MCF 10A (cell line): ENCODE measurements at places on chromosomes 4 and X.

- no peak for DNase-seq
These were observed 73.7 kb upstream of the STIM2 start for GRCh38 chr4:26786916-26787315.

GRCh38 chrX:6228720-6229119, at the start of gene NLGN4X:
Gene NLGN4X (minus strand): TSS chrX:6228867. CDS start chrX:6151466, 77,401 bp downstream.
- no peak for DNase-seq

- DNase-seq: no peak
These were observed 89.4 kb downstream of the AMMECR1 start for GRCh38 chrX:110228453-110228852.

DNA sequence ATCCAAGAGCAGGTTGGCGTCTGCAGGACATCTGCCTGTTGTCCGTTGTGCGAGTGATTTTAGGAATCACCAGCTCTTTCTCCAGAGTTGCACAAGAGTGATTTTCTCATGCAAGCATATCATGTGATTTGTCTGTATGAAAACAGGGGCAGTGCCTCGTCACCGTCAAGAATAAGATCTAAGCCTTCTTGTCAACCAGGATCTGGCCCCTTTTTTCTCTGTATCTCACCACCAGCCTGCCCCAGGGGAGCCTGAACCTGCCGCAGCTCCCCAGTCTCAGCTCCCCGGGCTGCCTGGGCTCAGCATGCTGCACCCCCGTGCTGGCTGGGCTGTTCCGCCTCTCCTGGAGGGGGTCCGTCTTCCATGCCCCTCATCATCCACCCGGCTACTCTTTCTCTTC, 90.5 kb downstream of the STOX2 start:
- DNase-seq: no peak

DNA sequence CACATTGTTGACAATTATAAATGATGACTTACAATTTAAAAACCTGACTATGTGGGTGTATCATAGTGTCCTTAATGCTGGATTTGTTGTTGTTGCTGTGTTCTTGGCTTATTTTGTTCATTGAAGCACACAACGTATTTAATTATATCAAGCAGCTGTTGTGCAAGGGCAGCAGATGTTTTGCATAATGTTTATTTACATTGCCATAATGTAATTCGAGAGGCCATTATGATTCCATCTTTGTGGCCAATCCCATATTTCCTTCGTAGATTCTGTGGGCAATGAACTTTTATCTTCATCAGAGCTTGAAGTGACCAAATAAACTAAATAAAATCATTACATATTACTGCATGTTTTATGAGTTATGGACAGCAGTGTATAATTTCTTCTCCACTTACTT, 422.6 kb upstream of the GALNTL6 start:
- peak; percentile 3 for DNase-seq

- no peak for DNase-seq
These were observed 289.3 kb downstream of the TLL1 start for GRCh38 chr4:166162327-166162726.

DNA sequence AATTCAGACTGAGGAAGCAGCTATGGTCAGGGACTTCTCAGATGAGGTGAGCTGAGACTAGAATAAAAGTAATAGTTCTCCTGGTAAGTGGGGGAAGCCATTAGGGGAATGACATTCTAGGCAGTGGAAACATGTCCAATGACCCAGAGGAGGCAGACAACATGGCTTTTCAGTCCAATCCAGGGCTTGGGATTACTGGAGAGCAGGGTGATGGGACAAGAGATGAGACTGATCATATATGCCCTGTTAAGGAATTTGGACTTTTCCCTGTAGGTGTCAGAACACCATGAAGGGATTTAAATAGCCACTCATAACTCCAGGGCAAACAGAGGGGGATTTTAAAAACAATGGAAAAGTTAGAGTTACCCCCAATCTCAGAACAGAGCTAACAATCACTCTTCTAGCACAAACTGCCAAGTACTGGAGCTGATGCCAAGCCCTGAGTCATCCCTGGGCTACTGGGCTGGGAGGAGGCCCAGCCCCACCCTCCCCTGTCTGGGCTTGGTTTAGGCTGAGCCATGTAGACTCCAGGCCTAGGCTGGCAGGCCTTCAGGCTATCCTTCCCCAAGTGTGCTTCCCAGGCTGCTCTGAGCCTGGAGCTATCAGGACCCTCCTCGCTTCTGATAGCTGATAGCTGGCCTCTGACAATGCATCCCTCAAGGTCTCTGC, 22.7 kb upstream of the MSN start:
- peak; percentile 91 for DNase-seq

DNA sequence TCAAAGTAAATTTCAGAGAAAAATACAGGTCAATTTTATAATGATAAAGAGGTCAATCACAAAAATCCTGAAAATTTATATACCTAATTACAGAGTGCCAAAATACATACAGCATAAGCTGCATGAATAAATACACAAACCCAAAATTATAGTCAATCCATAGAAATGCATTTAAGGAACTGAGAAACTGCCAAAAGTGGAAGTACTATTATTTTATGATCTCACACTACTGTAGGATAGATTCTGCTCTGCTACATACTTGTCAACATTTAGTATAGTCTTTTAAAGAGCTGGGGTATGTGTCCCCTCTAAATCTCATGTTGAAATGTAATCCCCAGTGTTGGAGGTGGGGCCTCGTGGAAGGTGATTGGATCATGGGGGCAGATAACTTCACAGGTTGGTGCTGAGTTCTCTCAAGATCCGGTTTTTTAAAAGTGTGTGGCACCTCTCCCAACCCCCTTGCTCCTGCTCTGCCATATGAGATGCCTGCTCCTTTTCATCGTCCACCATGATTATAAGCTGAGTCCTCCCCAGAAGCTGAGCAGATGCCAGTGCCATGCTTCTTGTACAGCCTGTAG, 31.8 kb downstream of the CHIC2 start:
- no peak for DNase-seq

DNA sequence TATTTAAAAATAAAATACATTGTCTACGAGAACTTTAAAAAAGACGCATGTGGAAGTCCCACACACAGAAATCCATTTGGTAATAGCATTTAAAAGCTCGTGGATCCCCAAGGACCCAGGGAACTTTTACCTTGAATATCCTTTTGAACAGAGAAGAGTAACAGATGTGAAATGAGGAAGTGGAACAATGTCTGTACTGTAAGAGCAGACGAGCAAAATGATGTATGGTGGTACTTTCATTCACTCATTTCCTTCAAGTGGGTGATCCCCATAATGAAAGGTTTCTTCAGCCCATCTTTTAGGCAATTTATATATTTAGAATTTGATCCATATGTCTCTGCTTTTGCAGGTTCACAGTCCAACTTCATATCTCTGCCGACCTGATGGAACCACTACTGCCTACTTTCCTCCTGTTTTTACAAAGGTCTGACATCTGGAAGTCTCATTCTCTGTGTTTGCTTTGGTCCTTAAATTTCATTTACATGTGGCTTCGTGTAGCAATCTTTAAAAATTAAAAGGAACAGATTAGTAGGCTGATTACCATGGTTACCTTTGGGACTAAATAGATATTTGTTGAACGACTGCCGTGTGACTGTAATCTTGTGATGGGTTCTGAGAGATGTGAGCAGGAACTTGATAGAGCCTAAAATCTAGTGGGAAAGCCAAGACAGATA, 188.4 kb downstream of the PALLD start:
- DNase-seq: no peak

- no peak for DNase-seq
These were observed 700 bp downstream of the ARAF start for GRCh38 chrX:47561659-47562151.

DNA sequence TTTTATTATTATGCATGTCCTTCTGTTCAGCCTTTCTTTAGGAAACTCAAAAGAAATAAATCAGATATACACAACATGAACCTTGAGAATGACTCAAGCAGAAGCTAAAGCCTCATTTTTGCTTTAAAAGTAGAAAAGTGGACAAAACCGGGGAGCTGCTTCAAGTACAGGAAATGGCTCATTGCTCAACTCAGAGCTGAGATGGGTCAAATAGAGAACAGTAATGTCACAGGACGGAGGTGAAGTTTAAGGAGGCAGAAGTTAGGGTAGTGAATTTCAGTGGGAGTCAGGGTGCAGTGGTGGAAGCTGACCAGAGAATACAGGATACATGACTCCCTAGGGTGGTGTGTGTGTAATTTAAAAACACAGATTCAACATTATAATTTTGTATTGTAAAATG, 22.2 kb downstream of the PHKA2 start:
- DNase-seq: no peak

- no peak for DNase-seq
These were observed 6.9 kb downstream of the MOB1B start for GRCh38 chr4:70908993-70909556.

GRCh38 chr4:153257151-153257620, 52.9 kb downstream of the TRIM2 start:
- DNase-seq: no peak

- DNase-seq: no peak
These were observed 1570.8 kb upstream of the ADGRL3 start for GRCh38 chr4:59629348-59629747.

DNA sequence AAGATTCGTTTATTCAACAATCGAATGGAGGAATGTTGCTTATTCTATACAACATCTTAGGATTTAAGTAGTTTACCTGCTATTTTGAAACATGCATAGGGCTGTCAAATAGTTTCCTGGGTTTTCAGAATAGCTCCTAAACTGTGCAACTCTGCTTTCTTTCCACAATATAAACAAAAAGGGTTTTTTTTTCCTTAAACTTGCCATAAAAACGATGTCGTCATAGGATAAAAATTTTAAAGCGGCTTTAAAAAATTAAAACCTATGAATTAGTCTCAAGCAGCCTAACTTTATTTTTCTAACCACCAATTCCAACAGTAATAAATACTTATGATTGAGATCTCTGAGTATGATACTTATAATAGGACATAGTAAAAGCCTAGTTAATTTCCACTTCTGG, 21.6 kb upstream of the STIM2 start:
- DNase-seq: no peak

DNA sequence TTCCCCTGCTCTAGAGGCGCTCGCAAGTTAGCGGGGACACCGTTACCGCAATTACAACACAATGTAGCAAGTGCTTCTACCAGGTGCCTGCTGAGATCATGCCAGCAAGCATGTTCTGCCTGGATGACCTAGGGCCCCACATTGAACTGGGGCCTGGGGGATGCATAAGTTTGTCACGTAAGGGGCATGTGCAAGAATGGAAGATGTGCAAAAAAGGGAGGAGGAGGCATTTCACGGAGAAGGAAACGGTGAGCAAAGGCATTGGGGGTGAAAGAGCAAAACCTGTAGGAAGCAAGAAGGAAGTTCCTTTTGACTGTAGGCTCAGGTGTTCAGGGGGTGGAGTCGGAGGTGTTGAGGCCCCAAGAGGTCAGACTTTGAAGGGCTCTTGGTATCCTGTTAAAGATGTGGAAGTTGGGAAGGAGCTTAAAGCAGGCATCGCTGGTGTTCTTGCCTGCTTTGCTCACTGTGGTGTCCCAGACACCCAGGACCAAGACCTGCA, 602 bp upstream of the SCARB2 start:
- no peak for DNase-seq

DNA sequence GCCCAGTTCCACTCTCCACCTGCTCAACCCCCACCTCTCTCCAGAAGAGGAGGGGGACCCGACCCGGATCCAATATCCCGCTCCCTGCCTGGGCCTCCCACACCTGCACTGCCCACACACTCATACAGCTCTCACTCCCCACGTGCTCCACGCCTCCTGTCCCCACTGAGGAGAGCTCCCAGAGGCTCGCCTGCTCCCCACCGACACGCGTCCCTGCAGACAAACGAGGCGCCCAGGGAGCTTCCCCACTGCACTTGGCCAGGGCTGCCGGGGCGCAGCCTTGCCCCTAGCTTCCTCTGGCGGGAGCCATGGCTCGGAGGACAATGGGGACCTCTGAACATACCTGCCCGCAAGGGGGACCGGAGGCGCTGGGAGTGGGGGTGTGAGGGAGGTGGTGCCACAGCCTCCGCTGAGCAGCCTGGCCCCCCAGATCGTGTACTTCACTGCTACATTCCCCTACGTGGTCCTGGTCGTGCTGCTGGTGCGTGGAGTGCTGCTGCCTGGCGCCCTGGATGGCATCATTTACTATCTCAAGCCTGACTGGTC, 5.0 kb downstream of the SLC6A8 start:
- DNase-seq: no peak

DNA sequence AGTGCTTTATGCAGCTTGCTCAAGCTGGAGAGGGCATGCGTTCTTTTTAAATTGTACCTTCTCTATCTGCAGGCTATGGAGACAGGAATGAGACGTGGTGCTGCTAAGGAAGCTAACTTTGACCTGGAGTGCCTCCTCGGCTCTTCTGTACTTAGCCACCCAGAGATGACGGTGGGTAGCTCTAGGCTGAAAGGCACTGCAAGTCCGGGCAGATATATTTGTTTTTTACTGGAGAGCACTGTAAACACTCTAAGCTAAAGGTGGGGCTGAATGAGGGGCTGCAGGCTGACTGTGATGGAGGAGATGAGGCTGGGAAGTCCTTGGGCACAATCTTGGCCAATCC, 12.1 kb downstream of the ELF4 start:
- no peak for DNase-seq

- DNase-seq: no peak
These were observed 193.5 kb downstream of the PDGFC start for GRCh38 chr4:156778093-156778492.

DNA sequence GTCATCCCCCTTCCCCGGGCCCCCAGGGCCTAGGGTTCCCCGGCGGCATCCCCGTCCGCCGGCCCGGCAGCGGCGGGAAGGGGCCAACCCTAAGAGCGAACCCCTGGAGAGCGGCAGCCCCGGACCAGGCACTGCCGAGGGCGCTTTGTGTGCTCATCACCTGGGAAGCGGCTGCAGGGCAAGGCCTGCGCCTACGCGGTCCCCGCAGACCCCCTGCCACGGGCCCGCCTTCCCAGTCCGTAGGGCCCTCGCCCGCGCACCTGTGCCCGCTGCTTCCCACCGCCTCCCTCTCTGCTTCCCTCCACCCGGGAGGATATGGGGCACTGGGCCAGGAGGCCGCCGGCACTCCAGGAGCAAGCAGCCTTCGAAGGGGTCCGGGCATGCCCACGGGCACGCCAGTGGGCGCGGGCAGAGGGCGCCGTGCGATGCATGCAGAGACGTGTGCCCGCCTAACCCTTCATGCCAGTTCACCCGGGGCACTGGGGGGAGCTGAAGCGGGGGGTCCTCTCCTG, 2.6 kb downstream of the FLNA start:
- no peak for DNase-seq

DNA sequence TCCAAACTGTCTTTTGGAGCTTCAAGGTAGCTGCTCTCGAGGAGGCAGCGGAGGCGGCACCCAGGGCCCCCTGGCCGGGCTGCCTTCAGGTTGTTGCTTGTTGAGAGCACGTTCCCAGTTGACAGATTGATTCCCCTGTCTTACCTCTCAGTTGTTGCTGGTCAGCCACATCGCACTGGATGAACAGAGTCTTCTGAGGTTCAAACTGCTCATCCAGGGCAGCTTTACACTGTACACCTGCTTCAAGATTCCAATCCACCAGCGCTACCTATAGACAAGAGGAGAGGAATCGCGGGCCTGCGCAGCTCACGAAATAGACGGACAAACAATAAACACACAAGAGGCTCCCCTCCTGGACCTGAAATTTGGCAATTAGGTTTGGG, 497 bp downstream of the HPGD start:
- DNase-seq: peak; percentile 56

DNA sequence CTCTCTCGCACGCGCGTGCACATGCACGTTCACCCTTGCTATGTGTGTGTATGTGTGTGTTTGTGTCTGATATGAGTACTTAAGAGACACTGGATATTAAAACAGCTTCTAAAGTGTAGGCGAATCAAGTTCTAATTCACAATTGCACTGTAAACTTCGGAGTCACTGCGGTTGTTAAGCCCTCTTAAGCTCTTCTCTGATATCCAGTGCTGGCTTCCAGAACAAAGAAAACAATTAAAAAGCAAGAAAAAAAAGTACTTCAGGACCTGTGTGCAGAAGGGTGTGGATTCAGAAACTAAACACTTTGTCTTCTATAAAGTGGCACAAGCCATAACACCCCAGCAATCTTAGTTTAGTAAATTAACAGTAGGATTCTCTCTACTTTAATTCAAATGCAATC, 300.2 kb downstream of the PCDH7 start:
- no peak for DNase-seq
